ENCODE measurements at places on chromosomes 6 and 20. TPM values are rescaled to one million over a fixed set of nuclear protein-coding genes. Genes with fewer than 3 reads are reported as not detected.

Gene KCNQ2
- total RNA-seq = 0.07 TPM

Gene LRRC1
- total RNA-seq = 26.6 TPM

Gene DOK5
- total RNA-seq = 0.17 TPM

Gene ELOVL2
- 0.20 TPM for total RNA-seq

Gene MED23
- 31.9 TPM for total RNA-seq

Data from Calu3 (cell line).